ENCODE measurements at places on chromosomes 4 and X.

DNA sequence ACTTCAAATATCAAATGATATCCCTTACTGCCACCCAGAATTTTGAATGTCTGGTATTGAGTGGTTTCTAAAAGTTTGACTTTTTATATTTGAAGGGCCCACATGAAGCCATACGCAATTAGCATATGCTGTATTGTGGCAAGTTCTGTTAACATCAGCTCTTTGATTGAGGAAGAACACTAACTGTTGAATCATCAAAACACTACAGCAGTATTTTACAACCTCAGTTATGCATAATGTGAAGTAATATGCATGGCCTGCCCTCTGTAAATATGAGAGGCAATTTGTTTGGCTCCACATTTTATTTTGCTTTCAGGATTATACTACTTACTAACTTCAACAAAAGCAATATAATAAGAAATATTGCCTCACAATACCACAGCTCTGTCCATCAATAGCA, 62.2 kb upstream of the DMD start:
- no peak for DNase-seq

- no peak for DNase-seq
Observed at GRCh38 chrX:150849996-150850720, 48.3 kb downstream of the CD99L2 start.

- no peak for DNase-seq
Observed at GRCh38 chr4:109798866-109799265, 2.9 kb downstream of the CFI start.

GRCh38 chr4:148330724-148331123, 111.5 kb downstream of the NR3C2 start:
- DNase-seq: no peak

GRCh38 chr4:74395633-74396032, 30.7 kb downstream of the EREG start:
- DNase-seq: no peak

- no peak for DNase-seq
Observed at GRCh38 chr4:158172261-158173258, at the start of gene GASK1B. GASK1B (minus strand) TSS chr4:158173025; CDS start chr4:158171375, 1,650 bp downstream.

- DNase-seq: no peak
Observed at GRCh38 chrX:38240541-38240940, 19.9 kb upstream of the SRPX start.

GRCh38 chrX:130658310-130658709, 244.7 kb downstream of the ENOX2 start:
- no peak for DNase-seq

Measured in CD4-positive, alpha-beta T cell treated with Interleukin-17A for 1 hour (primary cell).